ENCODE measurements at places on chromosomes 11 and 22. TPM values are rescaled to one million over a fixed set of nuclear protein-coding genes. Genes with fewer than 3 reads are reported as not detected.

CCS gene
- polyA plus RNA-seq = 53.0 TPM

DNA sequence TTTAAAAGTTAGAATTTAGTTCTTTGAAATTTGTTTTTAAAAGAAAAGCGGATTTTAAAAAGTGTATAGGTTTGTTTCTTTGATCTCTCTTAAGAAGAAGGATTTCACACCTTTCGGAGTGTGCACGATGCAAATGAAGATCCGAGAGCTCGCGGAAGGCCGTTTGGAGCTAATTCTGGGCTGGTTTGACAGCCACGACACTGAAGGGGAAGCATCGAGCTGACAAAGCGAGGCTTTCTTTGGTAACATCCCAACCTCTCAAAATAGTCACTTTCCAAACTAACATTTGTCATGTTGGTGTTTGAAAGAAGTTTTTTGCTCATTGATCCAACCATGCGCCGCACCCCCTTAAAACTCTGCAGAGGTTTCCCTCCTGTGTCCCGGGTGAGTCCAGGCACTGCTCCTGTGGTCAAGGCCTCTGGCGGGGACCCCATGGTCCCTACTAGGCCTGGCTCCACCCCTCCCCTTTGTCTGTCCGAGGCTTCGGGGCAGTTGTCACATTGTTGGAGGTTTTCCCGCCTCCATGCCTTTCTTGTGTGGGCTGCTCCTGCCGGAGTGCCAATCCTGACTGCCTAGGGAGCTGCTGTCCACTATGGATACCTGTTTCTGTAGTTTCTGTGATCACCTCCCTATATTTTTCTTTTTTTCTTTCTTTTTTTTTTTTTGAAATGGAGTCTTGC, 39.7 kb downstream of the MPPED1 start:
- no peaks in the 10 kb centered on the region for H3K27me3 ChIP-seq
- H3K36me3 ChIP-seq = no peaks in the 10 kb centered on the region
- no peak for DNase-seq
- H3K4me1 ChIP-seq = no peaks in the 10 kb centered on the region
- H3K4me3 ChIP-seq = no peak overlapping the region
- no peak overlapping the region for H3K27ac ChIP-seq

DNA sequence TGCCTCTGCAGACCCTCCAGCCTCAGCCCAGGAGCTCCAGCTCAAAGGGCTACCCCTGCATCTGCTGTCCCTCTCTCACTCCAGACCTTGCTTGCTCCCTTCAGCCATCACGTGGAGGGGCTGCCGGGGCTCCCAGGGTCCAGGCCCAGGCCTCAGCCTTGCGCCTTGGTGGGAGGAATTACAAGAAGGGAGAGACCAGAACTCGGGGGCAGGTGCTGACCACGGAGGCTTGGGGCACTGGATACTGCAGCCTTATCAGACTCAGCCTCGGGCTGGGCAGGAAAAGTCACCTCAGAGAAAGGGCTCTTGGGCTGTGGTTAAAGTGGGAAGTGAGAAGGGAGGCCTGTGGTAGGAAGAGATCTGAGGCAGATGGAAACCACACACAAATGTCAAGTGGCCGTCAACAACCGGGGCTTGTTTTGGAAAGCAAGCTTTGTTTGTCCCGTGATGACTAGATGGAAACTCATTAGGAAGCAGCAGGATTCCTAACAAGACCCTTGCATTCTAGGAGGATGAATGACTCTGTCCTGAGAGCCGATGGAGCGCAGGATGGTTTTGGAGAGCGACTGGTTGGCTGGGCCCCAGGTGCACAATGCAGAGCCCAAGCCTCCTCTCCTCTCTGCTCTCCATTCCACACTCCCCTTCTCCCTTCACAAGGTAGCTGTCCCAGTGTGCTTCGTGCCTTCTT, 1321.7 kb downstream of the TBC1D22A start:
- H3K27me3 ChIP-seq = no peaks in the 10 kb centered on the region
- H3K27ac ChIP-seq = no peak overlapping the region
- H3K36me3 ChIP-seq = no peaks in the 10 kb centered on the region
- DNase-seq = no peak

DNA sequence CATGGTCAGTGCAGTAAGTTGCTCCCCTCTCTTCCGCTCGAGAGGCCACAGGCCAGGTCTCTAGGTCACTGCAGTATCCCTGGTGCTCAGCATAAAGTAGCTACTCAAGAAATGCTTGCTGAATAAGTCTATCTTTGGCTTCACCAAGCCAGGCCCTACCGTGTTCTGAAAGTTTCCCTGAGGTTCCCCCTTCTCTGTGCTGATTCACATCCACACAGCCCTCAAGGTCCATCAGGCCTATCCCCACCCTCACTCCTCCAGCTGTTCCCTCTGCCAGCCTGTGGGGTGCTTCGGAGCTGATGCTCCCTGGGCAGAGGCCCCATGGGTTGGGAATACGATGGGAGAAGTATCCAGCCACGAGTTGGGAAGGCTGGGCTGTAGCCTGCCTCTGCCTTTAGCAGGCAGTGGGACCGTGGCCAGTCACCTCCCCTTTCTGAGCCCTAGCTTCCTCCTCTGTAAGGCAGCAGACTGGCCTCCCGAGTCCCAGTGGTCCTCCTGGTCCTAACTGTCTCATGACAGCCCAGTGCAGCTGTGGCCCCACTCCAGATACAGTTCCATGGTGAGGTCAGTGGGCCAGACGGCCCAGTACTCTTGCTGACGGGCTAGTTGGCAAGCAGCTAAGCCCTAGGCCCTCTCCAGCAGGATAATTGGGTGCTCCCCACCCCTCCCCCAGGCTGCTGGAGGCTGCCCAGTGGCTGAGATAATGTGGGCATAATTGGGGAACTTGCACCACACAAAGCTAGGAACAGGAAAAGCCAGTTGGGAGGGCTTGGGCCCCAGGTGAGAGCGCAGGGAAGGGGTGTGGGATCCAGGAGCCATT, 48.2 kb downstream of the NECTIN1 start:
- peaks cover 14% of the 10 kb centered on the region for H3K4me1 ChIP-seq
- H3K36me3 ChIP-seq = no peaks in the 10 kb centered on the region
- peak; percentile 7 for DNase-seq
- H3K27ac ChIP-seq = no peak overlapping the region
- no peak overlapping the region for H3K4me3 ChIP-seq

GRCh38 chr11:44224867-44225501, 85.0 kb downstream of the ALX4 start:
- H3K4me3 ChIP-seq = no peak overlapping the region
- no peaks in the 10 kb centered on the region for H3K36me3 ChIP-seq
- no peak for DNase-seq

DNA sequence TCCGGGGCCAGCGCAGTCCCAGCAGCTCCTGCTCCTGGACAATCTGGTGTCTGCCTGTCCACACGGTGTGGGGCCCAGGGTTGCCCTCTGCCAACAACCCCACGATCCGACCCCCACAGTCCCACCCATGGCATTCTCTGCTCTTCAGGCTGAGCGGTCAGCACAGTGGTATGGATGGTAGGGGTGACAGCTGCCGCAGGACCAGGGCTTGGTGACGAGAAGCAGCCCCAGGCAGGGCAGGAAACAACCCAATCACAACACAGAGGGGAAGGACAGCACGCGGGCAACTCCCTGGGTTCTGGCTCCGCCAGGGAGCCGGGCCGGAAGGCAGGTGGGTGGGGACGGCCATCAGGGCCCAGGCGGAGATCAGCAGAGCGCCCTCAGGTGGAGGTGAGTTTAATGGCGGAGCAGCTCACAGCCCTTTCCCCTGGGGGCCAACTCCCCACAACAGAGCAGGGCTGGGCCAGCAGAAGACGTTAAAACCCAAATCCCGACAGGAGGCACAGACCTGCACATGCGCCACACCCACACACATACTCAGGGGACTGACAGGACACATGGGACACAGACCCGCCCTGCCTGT, 5.3 kb upstream of the CHADL start:
- no peak overlapping the region for H3K4me3 ChIP-seq
- DNase-seq = no peak
- peaks cover 61% of the 10 kb centered on the region for H3K36me3 ChIP-seq
- H3K27me3 ChIP-seq = no peaks in the 10 kb centered on the region
- H3K4me1 ChIP-seq = peaks cover 3% of the 10 kb centered on the region

- peak overlapping the region; percentile 41 for H3K27ac ChIP-seq
- H3K36me3 ChIP-seq = peaks cover 11% of the 10 kb centered on the region
- peak overlapping the region; percentile 72 for H3K4me3 ChIP-seq
- peaks cover 9% of the 10 kb centered on the region for H3K4me1 ChIP-seq
- H3K27me3 ChIP-seq = no peaks in the 10 kb centered on the region
- DNase-seq = no peak
Measured at GRCh38 chr22:20131859-20132685, 468 bp downstream of the ZDHHC8 start.

GRCh38 chr11:28631148-28631547, 523.0 kb downstream of the METTL15 start:
- H3K27ac ChIP-seq = no peak overlapping the region
- no peak for DNase-seq
- H3K36me3 ChIP-seq = no peaks in the 10 kb centered on the region
- H3K4me3 ChIP-seq = no peak overlapping the region
- H3K4me1 ChIP-seq = peaks cover 5% of the 10 kb centered on the region

CYB5R2 gene
- 4.5 TPM for polyA plus RNA-seq

- H3K36me3 ChIP-seq = no peaks in the 10 kb centered on the region
- H3K4me3 ChIP-seq = no peak overlapping the region
- H3K4me1 ChIP-seq = no peaks in the 10 kb centered on the region
- no peak overlapping the region for H3K27ac ChIP-seq
- DNase-seq = no peak
- H3K27me3 ChIP-seq = no peaks in the 10 kb centered on the region
Measured at GRCh38 chr11:127238321-127238720, 237.8 kb upstream of the KIRREL3 start.

DNA sequence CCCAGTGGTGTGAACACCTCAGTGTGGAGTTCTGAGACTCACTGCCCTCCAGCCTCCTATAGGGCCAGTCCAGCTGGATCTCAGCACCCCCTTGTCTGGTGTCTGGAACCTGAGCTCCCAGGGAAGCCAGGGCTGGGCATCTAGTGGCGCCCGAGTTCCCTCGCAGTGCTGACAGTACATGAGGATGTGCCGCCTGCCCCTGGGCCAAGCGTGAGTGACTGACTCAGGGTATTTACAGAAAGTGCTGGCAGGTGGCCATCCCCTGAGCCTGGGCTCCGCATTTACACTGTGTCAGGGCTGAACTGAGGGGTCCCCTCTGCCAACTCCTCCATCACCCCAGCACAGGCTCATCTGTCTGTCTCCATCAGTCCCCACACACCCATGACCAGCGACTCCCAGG, 185.3 kb downstream of the BRD1 start:
- H3K4me1 ChIP-seq = no peaks in the 10 kb centered on the region
- no peak overlapping the region for H3K4me3 ChIP-seq
- no peak overlapping the region for H3K27ac ChIP-seq

GRCh38 chr11:6201481-6201880, 2.5 kb downstream of the OR52W1 start:
- peaks cover 2% of the 10 kb centered on the region for H3K4me1 ChIP-seq
- no peaks in the 10 kb centered on the region for H3K27me3 ChIP-seq
- peak; percentile 25 for DNase-seq
- no peak overlapping the region for H3K4me3 ChIP-seq
- no peak overlapping the region for H3K27ac ChIP-seq
- peaks cover 2% of the 10 kb centered on the region for H3K36me3 ChIP-seq

KRTAP5-6 gene
- polyA plus RNA-seq = not detected

- H3K4me3 ChIP-seq = no peak overlapping the region
- no peak overlapping the region for H3K27ac ChIP-seq
- no peak for DNase-seq
- H3K4me1 ChIP-seq = peaks cover 8% of the 10 kb centered on the region
Measured at GRCh38 chr11:71249301-71249700, 3.1 kb downstream of the SHANK2 start.

OR51I1 gene
- polyA plus RNA-seq = not detected
